NCI-H526 treated with DMSO at 0.1 percent for 48 hours (cell line): ENCODE measurements at places on chromosomes 5 and 9.

GRCh38 chr5:60846298-60846697 is 2.2 kb upstream of the ELOVL7 start:
- DNase-seq, result no peak

- DNase-seq, result no peak
These were observed 418.3 kb downstream of the HCN1 start for GRCh38 chr5:45277860-45278259.

DNA sequence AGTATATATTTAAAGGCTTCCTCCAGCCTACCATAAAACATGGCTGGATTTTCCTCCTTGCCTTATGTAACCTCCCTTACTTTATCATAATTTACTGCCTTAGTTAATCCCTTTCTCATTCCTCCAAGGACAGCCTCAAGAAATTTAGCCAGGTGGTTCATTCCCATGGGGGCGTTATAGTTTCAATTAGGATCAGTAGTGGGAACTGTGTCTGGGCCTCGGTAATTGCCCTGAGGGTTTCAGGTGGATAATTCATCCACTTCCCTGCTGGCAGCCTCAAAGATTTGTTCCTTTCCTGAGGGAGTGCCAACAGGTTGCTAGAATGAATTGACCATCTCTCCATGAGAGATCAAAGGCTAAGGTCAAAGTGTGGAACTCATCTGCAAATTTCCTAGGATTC is 4.3 kb upstream of the GM2A start:
- no peak for DNase-seq

DNA sequence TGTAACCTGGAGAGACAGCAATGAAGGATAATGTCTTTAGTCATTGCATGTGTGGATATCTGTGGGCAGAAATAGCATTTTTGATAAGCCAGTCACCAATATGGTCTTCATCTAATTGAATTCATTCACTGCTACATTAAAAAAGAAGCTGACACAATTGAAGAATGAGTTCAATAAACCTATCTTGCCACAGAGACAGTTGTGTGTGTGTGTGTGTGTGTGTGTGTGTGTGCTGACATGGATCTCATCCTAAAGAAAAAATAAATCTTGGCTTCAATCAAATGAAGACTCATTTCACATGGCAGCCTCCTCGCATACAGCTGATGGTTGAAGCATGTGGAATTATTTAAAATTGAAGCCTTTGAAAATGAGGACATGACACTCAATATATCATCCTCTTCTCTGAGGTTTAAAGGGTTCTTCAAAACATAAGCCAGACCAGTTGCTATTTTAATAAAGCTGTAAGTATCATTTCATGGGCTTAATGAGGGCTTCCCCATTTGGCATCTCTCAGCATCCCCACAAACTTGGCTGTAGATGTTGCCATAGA is 118.5 kb upstream of the PTPN3 start:
- DNase-seq, result no peak

- no peak for DNase-seq
These were observed 17.0 kb downstream of the C1QTNF2 start for GRCh38 chr5:160353379-160353778.

DNA sequence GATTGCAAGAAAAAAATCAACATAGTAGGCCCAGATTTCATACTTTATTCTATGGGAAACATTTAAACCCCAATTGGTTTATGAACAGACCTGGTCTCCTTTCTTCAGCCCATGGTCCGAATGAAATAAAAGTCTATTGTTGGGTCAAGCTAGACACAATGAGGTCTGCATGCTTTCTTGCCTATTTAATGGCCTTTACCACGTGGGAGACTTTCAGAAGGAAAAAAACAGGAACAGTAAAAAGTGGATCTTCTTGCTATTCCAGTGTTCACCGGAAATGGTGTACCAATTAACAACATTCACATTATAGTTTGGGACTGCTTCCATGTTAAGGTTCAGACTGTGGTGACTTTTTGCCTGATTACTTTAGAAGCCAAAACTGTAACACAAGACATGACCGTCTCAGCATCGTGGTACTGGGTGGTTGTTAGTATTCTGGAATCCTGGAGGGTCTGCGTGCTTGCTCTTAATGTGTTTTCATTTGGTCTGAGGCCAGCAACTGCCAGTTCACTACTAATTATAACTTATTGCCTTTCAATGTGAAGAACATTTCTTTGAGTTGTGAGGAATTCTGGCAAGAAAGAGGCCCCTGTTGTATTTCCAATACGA is 85.4 kb upstream of the PRRC1 start:
- DNase-seq, result no peak

- DNase-seq, result no peak
These were observed 33.2 kb downstream of the MYO10 start for GRCh38 chr5:16902846-16903245.

- DNase-seq, result no peak
These were observed 46.3 kb downstream of the MAST4 start for GRCh38 chr5:66642538-66642937.

GRCh38 chr9:35813434-35814105 is 1.3 kb downstream of the HINT2 start:
- no peak for DNase-seq

DNA sequence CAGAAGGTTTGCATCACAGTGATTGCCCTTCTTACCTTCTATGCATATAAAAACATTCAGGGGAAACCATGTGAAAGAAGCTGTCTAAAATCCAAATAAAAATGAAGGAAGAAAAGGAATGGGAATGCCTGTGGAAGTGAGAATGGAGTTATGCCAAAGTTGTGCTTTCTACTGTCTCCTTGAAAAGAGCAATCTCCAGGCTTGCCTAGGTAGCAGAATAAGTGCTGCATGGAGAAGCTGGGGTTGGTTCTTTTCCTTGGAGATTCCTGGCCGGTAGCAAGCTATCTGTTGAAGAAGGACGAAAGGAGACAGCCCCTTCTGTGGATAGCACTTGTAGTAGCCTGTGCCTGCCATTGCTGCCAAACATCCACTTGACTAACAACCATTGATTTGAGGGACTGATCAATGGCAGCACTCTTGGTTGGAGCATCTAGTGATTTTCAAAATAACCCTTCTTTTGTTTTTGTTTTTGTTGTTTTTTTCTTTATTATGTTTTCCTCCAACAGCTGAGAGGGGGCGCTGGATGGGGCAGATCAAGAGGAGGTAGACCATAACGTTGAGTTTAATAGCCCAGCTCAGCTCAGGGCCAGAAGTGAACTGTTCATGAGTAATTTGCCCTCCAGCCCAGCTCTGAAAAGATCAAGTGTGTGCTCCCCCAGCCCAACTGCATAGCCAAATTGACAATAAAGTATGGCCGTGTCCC is 1.6 kb downstream of the PLCXD3 start:
- DNase-seq, result no peak

- no peak for DNase-seq
These were observed 76.6 kb upstream of the ZNF169 start for GRCh38 chr9:94182532-94182931.

GRCh38 chr5:34603378-34603777 is 52.8 kb upstream of the RAI14 start:
- no peak for DNase-seq
